Ovary (tissue), 10 donors: ENCODE measurements at places on chromosomes 6 and 20. TPM values are rescaled to one million over a fixed set of nuclear protein-coding genes. Genes with fewer than 3 reads are reported as not detected.

Gene FAM120B
- 29.4 TPM for total RNA-seq

Gene MOG
- not detected for total RNA-seq

Gene SIRPG
- not detected for total RNA-seq

Gene CST3
- total RNA-seq = 383 TPM

Gene CYB5R4
- total RNA-seq = 8.9 TPM

Gene TTBK1
- 0.11 TPM for total RNA-seq

Gene SIRPB2
- total RNA-seq = 1.1 TPM

Gene BIRC7
- not detected for total RNA-seq

Gene FAM110A
- 5.6 TPM for total RNA-seq

Gene SPTLC3
- total RNA-seq = 7.9 TPM

Gene GDAP1L1
- total RNA-seq = 3.1 TPM

Gene TMEM170B
- total RNA-seq = 5.5 TPM

Gene OR2B6
- total RNA-seq = not detected

Gene MPIG6B
- total RNA-seq = not detected

Gene RRAGD
- 9.6 TPM for total RNA-seq

Gene PRPH2
- total RNA-seq = 6.8 TPM

Gene CEP43
- total RNA-seq = 15.5 TPM

DNA sequence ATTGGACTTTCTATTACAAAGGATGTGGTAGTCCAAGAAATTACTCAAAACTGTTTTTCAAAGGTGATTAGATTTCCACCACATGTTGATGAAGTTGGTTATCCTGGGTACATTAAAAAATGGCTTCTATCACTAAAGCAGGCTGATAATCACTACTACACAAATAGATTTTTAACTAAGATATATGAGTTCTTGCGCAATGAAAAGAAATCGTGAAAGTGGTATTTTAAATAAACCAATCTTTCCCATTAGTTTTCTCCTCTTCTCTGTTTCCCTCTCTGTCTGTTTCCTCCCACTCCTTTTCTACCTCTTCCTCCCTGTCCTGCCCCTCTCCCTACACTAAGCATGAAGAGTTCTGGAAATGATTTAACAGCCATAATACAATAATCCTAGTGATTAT, 487.9 kb upstream of the CITED2 start:
- no peak for DNase-seq

DNA sequence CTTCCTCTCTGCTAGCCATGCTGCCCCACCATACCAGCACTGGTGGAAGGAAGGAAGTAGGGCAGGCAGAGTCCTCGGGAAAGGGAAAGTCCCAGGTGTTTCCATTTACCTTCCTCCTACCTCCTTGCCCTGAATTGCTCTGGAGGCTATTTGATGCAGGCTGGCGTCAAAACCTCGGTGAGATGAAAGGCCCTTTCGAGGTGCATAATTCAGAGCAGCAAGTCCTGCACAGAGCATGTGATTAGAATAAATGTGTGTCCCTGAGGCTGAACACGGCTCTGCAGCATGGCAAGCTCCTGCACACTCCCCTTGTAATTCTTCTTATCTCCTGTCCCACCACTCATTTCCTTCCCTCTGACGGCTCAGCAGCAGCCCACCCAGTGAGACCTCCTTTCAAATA, 98.7 kb upstream of the LRFN2 start:
- DNase-seq = no peak

GRCh38 chr6:142325111-142325510, 23.3 kb downstream of the ADGRG6 start:
- DNase-seq = no peak

GRCh38 chr6:125818772-125819260, 28.1 kb downstream of the NCOA7 start:
- no peak for DNase-seq

- peak; percentile 33 for DNase-seq
These were observed at the start of gene GID8 for GRCh38 chr20:62938105-62938888. Gene GID8 (plus strand): TSS chr20:62938147. CDS start chr20:62941503, 3,356 bp downstream.

GRCh38 chr6:65461121-65461520, 245.9 kb downstream of the EYS start:
- no peak for DNase-seq

DNA sequence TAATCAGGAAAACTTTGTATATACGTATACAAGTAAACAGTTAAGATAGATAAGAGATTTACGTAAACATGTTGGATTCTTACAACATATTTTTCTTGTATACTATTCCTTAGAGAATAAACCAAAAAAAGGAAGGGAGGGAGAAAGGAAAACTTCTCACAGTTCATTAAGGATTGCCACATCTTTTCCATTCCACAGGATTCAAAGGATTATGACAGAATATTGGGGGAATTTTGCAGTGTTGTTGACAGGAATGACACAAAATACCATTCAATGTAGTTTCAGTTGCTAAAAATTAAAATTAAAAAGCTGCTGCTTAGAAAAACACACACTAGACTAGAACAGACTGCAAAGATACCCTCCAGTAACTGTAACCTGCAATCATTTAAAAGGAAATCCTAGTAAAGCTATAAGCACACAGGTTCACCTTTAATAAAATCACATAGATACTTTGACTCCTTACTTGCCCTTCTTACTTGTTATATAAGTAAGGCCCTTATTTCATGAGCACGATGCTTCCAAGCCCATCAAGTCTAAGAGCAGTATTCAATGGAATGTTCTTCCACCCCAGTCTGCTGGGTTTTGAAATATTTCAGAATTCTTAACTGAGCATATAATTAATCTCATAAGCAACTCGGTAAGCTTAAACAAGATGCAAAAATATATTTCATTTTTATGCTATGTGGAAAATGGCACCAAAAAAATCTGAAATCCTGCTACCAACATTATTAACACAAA, 107.8 kb downstream of the SMLR1 start:
- no peak for DNase-seq

GRCh38 chr6:14804785-14805210, 441.1 kb upstream of the JARID2 start:
- peak; percentile 93 for DNase-seq

GRCh38 chr20:25692499-25692898, 4.2 kb downstream of the ZNF337 start:
- no peak for DNase-seq

- DNase-seq = no peak
These were observed 56.6 kb upstream of the CITED2 start for GRCh38 chr6:139430899-139431601.

- no peak for DNase-seq
These were observed 26.1 kb upstream of the KLHL31 start for GRCh38 chr6:53691667-53692133.

DNA sequence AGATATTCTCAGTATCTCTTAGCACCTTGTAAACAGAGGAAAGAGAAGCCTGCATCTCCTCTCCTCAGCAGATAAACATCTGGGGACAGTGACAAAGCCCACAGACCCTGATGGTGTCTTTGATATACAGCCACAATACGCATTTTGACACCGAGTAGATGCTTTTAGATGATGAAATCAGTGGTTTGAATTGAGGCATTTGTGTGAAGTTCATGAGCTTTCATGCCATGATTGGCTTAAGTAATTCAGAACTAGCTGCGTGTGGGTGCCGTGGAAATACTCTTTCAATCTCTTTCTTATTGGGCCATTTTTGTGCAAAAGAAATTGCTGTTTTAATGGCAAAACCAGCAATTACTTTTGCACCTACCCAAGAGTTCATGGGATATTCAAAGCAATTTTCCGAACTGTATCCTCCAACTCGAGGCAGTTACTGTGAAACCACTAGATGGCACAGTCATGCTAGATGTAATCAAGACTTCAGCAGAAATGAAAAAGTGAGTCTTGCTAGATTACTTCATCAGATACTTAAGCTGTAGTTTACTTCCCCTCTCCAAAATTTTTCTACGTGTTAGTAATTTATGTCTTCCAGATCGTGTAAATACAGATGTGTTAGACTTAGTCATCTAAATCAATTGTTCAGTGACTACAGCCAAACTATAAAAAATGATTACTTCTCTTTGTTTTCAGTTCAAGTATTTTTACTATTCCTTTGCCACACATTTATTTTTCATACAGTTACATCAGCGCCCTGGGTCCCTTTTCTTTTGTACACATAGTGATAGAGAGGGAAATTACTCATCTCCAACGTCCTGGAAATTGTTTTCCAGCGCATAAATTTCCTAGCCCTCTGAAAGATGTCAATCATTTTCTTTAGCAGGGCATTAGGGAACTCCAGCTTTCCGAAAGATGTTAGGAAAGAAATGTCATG, 49.4 kb downstream of the IYD start:
- no peak for DNase-seq

- peak; percentile 75 for DNase-seq
These were observed 217.3 kb upstream of the RREB1 start for GRCh38 chr6:6890400-6890858.

DNA sequence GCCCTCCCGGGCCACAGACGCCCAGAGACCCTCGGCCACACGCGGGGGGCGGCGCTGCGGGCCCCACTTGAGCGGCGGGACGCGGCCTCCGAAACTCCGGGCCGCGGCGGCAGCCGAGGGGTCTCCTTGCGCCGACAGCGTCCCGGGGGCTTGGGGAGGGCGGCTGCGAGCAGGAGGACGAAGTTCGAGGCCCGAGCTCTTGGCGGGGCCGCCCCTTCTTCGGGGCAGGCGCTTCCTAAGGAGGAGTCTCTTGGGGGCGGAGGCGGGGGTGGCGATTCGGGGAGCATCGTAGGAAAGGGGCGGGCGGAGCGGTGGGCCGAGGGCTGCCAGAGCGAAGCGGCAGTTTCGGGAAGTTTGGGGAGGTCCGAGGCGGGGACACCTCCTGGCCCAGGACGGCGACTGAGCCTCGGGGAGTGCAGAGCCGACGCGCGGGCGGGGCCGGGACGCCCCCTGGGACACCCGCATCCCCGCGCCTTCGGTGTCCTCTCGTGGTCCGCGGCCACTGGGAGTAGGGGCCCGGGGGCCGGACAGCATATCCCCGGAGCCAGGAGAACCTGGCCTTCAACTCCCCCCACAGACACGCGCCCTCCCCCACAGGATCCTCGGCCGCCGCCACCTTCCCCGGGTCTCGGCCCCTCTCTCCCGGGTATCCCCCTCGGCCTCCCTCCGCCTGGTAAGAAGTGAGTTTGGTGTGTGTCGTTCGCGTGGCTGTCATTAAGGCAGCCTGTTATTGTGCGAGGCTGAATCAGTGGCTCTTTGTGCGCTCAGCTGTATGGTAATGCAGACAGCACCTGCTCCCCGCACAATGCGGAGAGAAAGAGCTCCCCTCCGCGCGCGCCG, 613 bp upstream of the DLL1 start:
- no peak for DNase-seq

GRCh38 chr6:56377295-56377694, 129.9 kb upstream of the COL21A1 start:
- DNase-seq = no peak

GRCh38 chr20:42214074-42214473, 595.9 kb upstream of the CHD6 start:
- no peak for DNase-seq

- DNase-seq = no peak
These were observed 42.4 kb upstream of the DOK5 start for GRCh38 chr20:54432966-54433365.

DNA sequence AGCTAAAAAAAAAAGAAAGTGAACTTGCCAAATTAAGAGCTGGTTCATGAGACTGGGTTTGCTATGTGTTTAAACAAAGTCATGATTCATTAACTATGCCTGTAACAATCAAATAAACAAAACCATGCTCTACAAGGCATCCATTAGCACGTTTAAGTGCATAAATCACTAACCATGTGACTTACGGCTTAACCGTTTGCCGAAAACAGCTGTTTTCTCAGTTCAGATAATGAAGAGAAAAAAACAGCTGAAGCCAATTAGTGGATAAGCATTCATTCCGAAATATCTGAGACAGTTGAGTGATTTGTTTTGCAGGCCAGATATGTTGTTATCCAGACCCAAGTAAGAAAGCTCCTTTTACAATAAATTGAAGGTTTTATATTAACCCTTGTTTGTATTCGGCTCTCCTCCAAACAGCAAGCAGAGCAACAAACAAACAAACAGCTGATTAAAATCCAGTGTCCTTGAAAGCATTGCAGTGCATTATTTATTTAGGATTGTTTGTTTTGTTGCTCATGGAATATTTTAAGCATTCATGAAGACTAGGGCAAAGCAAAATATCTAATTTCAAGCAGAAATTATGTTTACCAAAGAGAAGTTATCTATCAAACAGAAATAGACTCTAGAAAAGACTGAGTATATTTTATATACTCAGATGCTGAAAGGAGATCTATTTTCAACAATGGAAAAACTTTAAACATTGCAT, 343.5 kb downstream of the RFPL4B start:
- DNase-seq = no peak

GRCh38 chr20:14918976-14919375, 581.6 kb upstream of the FLRT3 start:
- no peak for DNase-seq

DNA sequence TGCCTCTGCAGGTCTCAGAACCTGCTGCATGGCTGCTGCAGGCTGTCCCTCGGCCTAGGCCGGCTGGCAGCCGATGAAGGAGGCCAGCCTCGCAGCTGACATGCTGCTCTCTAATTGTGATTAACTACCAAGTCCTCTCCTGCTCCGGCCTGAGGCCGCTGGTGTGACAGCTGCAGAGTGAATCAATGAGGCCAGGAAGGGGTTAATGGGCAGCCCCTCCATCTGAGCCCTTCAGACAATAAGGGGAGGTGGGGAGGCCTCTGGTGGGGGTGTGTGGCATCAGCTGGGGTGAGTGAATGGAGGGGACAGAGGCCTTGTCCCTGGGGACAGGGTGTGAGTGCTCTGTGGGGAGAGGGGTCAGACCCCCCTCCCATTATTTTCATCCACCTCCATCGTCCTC, 34.4 kb downstream of the SLC52A3 start:
- DNase-seq = no peak

GRCh38 chr6:72849346-72849745, 227.5 kb downstream of the KCNQ5 start:
- DNase-seq = no peak

GRCh38 chr20:12179692-12180091, 262.0 kb downstream of the BTBD3 start:
- DNase-seq = no peak

DNA sequence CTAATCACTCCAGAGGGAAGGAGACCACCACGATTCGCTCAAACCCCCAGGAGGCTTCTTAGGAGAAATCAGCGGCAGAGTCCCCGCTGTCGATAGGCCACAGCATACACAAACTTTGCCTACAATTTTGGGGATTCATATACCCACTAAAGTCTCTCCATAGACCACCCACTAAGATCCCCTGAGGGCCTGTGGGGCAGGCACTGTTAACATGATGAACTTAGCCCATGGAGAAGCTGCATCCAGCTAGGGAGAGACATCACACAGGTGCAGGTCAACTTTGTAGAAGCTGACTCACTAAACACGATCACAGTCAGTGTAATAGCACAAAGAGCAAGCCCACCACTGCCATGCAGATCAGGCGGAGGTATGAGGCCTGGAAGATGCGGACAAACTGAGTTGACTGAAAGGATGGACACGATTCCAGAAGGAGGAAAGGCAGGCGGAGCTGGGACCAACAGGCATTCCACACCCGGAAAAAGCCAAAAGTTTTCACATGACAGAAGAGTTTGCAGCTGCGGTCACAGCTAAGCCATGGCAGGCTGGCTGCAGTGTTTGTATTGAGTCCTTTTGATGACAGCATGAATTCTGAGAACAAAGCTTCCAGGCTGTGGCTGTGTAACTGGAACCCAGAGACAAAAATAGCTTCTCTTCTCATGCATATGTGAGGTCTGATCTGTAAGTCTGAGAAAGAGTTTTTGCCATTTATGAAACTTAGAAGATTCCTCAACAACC, 75.7 kb upstream of the QKI start:
- DNase-seq = no peak

GRCh38 chr6:95805699-95806098, 210.1 kb upstream of the FUT9 start:
- DNase-seq = no peak

GRCh38 chr6:72206606-72207005, 320.3 kb downstream of the RIMS1 start:
- DNase-seq = no peak

GRCh38 chr6:11120271-11121005, 8.9 kb upstream of the ERVFRD-1 start:
- DNase-seq = no peak

- DNase-seq = no peak
These were observed 47.8 kb downstream of the CDH22 start for GRCh38 chr20:46260480-46260879.
